ENCODE measurements at places on chromosomes 7 and 10. TPM values are rescaled to one million over a fixed set of nuclear protein-coding genes. Genes with fewer than 3 reads are reported as not detected.

DNA sequence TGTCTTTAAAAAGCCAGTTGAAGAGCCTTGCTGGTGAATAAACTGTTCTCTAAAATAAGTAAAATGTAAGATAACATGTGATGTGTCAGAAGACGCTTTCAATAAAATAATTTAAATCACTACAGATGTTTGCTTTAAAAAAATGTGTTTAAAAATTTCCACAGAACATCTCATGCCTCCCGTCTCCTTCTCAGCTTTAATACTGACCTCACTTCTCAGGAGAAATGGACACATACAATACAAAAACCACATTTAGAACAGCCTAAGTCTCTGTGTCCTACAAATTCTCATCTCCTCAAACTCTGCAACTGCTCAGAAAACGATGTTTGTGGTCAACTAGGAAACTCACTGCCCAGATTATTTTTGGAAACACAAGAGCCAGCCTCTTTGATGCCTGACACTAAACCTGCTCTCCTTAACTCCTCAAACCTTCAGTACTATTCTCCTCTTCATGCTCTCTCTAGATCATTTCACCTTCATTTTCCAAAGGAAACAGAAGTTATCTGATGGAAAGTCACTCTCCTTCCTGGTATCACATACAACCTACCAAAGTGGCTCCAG, 120.3 kb downstream of the ZNF438 start:
- no peak for DNase-seq

DNA sequence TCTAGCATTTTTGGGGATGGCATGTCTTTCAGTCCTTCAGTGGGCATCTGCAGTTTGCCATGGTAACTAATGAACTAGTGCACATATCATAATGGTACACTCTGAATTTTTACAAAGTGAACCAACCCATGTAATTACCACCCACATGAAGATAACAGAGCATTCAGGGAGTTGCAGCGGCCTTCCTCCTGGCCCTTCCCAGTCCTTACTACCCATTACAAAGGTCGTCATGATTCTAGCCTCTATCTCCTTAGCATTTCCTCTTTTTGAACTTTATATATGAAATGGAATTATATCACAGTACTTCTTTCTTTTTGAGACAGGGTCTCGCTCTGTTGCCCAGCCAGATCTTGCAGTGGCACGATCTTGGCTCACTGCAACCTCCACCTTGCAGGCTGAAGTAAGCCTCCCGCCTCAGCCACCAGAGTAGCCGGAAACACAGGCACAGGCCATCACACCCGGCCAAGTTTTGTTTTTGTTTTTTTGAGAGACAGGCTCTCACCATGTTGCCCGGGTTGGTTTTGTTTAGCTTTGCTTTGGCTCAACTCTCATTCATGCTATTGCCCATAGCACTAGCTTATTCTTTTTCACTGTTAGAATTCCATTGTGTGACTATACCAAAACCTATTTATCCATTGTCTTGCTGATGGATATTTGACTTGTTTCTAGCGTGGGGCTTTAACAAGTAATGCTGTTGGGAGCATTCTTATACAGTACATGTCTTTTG, 79.2 kb downstream of the APBB1IP start:
- DNase-seq: no peak

- DNase-seq: peak; percentile 16
Observed at GRCh38 chr7:495761-496321, 23.8 kb downstream of the PDGFA start.

DNA sequence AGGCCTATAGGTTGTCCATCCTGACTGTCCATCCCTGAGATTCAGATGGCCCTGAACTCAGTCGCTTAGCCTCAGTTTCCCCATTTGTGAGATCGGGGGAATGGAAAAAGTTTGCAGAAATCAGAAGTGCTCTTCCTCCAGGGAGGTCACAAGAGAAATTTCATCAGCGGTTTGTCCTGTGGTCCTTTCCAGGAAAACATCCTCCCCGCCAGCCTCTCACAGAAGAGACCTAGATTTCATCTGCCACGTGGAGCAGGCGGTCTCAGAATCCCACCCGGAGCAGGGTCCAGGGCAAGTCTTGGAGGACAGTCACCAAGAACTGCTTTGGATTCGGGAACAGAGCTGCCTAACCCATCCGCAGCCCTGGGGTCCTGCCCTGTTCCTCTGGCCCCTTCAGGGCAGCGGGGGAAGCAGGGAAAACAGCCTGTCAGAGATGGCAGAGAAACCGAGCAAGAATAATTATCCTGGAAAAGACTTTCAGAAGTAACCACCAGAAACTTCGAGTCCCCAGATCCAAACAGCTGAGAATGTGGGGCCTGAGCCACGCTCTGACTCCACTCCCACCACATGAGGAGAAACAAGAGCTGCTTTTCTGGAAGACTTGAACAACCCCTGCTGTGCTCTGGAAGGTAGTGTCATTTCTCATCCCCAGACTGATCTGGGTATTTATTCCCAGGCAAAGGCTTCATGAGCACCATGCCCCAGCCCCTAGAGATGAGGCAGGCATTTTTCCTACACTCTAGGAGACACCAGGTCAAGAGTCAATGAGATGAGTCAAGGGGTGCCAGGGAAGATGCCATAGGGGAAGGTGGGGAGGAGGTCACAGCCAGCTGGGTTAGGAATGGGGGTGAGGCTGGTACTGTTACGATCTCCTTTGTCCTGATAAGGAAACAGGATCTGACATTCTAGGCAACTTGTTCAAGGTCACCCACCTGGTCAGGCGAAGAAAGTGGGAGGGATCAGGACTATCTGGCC, 1.1 kb upstream of the TNS3 start:
- DNase-seq: no peak

- DNase-seq: peak; percentile 26
Observed at GRCh38 chr10:43229208-43230061, 37.4 kb downstream of the RASGEF1A start.

DNA sequence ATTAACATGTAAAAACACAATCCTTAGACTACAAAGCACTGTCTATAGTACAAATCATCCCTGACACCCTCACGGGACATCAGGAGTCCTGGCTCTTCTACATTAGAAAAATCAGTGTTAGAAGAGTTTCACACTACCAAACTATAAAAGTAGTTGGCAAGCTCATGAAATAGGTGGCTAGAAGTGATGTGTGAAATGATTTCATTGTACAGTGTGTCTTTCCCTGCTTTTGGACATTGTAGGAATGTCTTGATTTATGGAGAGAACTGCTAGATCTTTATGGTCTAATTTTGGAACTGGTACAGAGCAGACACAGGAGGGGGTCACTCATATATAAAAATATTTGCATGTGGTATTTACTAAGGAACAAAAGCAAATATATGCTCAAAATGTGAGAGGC, 33.2 kb downstream of the SEMA3A start:
- no peak for DNase-seq

GRCh38 chr7:108222236-108222892, 92.2 kb upstream of the LAMB4 start:
- DNase-seq: no peak

- no peak for DNase-seq
Observed at GRCh38 chr7:69180662-69181061, 417.6 kb upstream of the AUTS2 start.

DNA sequence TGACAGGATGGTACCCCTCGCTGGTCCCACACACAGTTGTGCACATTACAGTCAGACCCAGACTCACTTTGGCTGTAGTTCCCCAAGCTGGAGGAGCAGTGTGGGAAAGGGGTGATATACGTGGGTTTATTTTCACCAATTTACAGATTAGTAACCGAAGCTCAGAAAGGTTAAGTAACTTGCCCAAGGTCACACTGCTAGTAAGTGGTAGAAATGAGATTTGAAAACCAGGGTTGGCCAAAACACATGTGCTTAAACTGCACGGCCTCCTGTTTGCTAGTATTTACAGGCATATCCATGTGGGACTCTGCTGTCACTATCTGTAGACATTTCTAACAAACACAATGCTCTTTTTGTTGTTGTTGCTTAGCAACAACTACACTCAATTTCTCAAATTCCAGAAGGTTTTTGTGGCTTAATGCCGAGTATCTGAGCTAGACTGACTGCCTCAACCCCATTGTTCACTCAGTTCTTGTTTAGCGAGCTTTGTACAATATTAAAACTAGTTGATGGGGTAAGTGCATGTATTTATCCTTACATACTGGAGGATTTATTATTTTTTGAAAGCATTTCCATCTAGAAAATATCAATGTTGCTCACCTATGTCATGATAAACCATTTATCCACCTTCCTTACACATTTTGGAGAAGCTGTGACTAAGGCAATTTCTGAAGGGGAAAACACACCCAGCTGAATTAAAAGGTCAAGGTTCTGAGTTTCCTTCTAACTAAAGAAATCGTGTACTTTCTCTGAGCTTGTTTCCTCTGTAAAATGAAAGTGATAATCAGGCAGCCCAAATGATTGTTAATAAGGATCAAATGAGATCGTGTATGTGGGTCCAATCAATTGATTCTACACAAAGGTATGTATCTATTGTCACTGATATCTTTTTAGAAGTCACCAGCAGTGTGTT, 5.3 kb upstream of the TMEM139 start:
- DNase-seq: no peak

DNA sequence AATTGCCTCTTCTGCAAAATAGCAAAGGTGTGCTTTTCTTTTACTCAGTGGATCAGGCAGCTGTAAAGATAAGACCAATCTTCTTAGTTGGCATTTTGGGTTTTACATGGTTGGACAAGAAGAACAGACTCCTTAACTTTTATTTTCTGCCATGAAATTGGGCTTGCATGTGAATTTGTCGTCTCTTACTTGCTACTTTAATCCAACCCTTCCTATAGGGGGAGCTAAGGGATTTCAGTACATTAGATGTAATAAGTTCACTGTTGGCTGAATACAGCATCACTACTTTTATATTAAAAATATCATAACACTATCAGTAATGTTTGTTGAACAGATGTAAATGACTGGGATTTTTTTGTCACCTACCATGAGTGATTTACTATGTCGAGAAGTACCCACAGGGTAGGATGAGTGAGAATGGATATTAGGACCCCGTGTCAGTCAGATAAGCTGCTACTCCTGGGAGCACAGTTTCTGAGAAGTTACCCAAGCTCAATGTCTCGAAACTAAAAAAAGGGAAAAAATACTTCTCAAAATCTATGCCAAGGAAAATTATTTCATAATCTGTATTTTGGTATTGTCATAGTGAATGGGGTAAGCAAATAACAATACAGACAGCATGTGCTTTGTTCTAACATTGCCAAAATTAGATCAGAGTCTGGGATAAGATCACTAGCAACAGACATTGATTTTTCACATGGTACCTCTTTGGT, 127.4 kb upstream of the AGR3 start:
- DNase-seq: no peak

- DNase-seq: peak; percentile 55
Observed at GRCh38 chr10:47287365-47287802, 12.6 kb upstream of the GDF10 start.

DNA sequence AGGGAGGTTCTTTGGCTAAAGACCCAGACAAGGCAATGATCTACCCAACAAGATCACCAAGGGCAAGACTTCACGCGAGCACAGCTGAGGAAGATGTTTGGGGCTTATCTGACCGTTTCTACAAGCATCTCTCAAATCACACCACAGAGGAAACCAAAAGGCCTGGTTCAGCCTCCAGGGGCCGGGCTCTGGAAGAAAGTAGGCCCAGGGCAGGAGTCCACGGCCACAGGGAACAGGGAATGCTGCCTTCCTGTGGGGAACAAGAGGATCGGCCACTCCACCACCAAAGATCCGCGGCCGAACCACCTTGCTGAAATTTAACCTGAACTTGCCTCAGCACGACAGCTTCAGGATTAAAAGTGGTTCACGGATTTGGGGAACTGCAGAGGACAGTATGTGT, 332.5 kb downstream of the PTPRN2 start:
- no peak for DNase-seq

- DNase-seq: no peak
Observed at GRCh38 chr10:58587676-58588075, 75.0 kb downstream of the BICC1 start.

DNA sequence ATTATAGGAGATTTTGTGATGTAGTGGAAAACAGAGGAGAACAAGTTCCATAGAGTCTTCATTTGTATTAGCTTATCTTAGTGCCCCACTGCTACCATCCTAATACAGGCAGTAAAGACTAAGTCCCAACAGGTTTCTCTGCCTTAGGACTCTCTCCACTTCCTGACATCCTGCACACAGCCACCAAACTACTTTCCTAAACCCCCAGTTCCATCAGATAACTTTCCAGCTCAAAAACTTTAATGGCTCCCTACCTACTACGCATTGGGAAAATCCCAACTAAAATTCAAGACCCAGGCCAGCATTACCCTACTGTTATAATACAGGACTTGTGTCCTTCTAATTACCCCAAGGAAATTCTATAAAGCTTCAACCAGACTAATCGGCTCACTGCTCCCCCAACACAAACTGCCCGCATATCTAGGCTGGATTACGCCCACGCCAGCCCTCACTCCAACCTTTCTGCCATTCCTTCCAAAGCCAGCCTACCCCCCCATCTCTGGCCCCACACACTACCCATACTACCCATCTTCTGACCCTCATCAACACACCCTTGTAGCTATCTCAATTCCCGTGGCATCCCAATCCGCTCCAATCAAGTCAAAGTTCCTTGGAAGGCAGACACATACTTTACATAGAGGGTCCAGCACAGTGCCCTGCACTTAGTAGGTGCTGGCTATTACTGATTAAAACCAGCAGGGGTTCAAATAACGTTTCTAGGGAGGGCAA, 1.4 kb downstream of the IDE start:
- DNase-seq: no peak

Gene HELLS
- 3.2 TPM for total RNA-seq

Gene PTPN12
- total RNA-seq: 47.5 TPM

Gene MAGI2
- 8.7 TPM for total RNA-seq

Gene CPVL
- 12.8 TPM for total RNA-seq

Gene SEC24C
- 52.6 TPM for total RNA-seq

Gene SYT15
- total RNA-seq: 4.9 TPM

Measured in left cardiac atrium (tissue), 4 donors.